ENCODE measurements at places on chromosomes 2 and 18.

- peak; percentile 85 for DNase-seq
These were observed 184.2 kb upstream of the ZEB2 start for GRCh38 chr2:144703852-144704708.

DNA sequence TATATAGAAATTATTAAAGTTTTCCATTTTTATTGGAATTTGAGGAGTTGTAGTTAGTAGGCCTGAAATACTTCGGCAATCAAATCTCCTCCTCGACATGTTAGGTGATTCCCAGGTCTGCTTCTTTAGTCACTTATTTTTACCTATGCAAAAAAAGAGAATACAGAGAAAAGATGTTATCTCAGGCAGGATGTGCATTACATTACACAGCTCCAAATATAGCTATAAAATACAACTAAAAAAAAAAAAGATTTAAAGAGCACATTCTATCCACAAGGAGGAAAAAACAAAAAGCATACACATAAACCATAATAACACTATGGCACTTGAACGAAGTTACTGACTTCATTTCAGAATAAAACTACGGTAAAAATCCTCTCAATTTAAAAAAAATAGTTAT, 8.1 kb downstream of the STK17B start:
- DNase-seq: no peak

- DNase-seq: peak; percentile 61
These were observed 56.8 kb downstream of the BIN1 start for GRCh38 chr2:127049927-127050802.

DNA sequence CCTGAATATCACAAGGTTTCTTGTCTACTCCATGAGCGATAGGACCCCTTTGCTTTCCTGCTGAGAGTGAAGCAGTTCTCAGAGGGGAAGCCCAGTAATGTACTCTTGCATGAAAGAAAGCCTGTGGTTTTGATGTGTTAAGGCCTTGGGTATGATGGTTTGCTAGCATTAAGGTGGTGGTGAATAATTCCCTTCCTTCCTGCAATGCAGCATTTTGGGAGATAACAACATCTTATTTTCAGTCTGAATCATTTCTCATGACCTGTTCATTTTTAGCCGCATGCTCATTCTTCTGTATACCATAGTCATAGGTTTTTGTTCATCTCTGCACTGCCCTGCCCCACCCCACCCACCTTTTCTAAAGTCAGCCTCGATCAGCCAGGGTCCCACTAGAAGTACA, 66.2 kb downstream of the HNMT start:
- DNase-seq: peak; percentile 88

- no peak for DNase-seq
These were observed 249.8 kb downstream of the BCL11A start for GRCh38 chr2:60303680-60304079.

DNA sequence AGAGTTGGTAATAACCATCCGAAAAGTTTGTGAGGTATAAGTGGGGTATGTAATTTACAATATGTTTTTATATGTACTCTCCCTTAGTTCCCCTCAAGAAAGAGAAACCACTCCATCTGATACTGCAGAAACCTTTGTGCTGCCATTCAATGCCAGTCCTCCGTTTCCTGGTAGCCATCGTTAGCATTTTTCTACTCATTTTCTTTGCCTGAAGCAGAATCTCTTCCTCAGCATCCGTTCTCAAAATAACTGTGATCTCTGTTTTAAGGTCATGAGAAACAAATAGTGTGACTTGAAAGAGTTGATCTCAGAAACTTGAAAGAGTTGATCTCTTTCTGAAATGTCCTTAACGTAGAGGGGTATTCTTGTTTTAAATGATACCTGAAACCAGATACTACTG, 996 bp downstream of the PTCD3 start:
- no peak for DNase-seq

DNA sequence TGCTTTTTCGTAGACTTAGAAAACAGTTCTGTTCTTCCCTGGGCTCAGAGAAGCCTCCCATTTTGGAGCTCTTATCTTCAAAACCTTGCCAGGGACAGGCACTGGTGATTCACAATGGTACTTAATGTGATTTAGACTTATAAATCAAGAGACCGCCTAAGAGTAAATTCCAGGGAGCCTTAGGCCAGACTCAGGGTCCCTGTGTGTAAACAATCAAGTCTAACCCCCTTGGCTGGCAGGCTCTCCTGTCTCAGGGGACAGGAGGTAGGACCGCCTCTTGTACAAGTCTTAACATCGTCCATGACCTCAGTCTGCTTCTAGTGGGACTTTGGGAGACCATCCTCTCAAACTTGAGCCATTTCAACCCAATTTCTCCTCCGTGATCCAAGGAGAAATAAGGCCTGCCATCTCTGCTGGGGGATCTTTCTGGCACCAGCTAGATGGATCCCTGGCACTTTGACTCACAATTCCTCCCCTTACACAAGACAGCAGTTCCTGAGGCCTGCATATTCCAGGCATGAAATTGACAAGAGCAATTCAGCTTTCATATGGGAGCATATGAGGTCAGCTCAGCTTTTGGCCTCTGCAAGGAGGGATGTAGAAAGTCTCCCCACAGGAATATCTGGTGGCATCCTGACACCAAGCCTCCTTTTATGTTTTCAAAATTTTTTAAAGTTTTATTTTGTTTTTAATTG, 487.0 kb downstream of the TNS1 start:
- DNase-seq: no peak

DNA sequence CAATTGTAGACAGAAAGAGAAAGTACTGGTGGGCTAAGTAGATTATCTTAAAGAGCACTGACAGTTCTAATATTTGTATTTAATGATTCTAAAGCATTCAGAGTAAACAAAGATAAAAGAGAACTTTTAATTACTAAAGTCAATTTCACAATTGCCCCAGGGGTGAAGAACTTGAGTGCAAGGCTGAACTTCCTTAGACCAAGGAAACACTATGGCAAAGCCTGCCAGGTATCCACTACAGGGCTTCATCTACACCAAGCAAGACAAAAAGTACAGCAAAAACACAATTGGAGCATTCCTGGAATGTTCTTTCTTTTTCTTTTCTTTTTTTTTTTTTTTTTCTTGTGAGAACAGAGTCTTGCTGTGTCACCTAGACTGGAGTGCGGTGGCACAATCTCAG, 46.9 kb upstream of the NDUFV2 start:
- no peak for DNase-seq

DNA sequence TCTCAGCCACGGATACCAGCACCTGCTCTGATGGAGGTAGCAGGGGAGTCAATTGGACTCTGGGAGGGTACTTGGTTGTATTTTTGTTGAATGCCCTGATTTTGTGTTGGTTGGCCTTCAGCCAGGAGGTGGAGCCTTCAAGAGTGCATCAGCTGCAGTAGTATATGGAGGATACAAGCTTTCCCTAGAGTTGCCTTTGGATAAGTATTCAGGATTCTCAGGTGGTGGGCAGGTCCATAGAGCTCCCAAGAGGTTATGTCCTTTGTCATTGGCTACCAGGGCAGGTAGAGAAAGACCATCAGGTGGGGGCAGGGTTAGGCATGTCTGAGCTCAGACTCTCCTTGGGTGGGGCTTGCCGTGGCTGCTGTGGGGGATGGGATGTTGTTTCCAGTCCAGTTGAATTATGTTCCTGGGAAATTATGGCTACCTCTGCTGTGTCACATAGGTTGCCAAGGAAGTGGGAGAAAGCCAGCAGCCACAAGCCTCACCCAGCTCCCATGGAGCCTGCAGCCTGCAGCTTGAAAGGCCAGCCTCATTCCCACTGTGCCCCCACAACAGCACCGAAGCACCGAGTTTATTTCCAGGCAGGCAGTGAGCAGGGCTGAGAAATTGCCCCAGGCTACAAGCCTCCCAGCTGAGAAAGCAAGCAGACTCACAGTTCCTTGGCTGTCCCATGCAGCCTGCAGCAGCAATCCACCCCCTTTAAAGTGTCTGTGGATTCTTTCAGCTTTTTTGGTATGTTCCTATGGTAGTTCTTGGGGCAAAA, 38.6 kb upstream of the CHST9 start:
- DNase-seq: no peak

DNA sequence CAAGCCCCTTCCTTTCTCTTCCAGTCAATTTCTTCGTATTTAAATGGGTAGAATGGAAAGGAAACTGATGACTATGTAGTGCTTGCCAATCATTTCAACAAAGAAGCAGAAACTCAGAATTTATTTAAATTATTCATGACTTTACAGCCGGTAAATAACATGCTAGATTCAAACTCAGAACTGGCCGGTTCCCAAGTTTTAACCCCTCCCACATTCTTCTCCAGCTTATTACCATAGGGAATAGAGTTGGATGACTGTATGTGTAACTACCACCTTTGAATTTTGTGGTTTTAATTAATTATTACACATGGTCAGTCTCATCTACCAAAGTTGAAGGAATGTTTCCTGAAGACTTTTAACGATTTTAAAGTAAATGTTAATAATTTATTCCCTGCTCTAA, 819.3 kb upstream of the LRATD1 start:
- DNase-seq: no peak

GRCh38 chr18:2536493-2536892, 34.8 kb downstream of the METTL4 start:
- DNase-seq: peak; percentile 92

DNA sequence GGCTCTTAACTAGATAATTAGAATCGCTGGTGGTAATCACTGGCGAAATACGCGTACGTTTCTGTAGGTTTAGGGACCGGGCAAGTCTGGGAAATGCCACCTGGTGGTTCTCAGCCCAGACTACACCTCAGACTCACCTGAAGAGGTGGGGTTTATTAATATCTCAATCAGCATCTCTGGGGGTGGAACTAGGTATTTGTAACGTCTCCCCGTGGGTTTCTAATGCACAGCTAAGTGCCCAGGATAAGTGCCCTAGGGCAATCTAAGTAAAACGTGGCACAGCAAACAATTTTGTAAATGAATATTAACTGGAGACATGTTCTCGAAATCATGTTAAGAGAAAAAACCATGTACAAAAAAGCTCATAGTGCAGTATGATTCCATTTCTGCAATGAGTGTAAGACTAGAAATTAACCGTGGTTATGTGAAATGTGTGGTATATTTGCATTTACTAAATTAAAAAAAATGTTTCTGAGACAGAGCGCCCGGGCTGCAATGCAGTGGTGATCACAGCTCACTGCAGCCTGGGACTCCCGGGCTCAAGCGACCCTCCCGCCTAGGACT, 760 bp upstream of the CNOT11 start:
- no peak for DNase-seq
